ENCODE measurements at places on chromosomes 16 and 17.
A peak's percentile ranks its signal among the peaks of the same experiment; 100 is the strongest.

DNA sequence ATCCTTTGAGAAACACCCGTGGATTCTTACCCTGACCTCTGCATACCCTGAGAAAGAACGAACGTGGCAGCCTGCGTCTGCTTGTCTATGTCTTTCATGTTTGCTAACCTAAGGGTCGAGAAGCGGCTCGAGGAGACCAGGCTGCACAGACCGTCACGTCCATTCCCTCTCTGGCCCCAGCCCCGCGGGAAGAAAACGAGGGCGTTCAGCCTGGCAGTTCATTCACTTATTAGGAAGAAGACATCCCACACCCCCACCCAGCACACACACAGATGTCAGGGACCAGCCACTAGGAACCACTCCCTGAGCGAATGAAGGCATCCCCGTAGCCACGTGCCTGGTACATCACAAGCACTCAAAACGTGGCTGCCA, 655 bp upstream of the MTHFSD start:
- DNase-seq: peak; percentile 54

DNA sequence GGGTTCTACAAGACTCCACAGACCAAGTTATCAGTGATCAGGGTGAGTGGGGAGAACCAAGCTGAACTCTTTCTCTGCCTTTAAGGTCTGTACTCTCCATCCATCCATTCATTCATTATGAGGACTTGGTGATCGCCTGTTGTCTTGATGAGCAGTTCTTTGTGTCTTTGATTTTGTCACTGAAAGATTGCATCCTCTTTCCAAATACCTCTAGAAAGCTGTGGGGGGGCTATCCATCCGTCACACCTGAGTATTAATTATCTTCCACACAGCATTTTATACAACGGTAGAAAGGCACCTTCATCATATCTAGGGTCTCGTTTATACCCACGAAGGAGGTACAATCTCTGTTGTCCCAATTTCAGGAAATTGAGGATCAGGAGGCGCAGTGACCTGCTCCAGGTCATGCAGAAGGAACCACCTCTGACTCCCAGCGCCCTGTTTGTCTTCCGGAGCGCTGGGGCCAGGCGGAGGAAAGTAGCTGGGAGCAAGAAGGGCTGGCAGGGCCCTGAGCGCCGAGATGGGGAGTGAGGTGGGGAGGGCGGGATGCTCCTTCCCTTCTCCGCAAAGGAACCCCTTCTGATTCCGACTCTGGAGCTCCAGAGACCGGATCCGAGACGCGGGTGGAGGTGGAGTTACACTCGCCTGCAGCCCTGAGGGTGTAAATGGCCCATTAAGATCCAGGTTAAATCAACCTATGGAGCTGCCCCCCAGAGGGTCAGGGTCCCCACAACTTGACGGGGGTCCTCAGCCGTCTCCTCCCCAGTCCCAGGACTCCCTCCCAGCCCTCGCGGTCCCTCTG, 605 bp upstream of the ABAT start:
- no peak for DNase-seq

DNA sequence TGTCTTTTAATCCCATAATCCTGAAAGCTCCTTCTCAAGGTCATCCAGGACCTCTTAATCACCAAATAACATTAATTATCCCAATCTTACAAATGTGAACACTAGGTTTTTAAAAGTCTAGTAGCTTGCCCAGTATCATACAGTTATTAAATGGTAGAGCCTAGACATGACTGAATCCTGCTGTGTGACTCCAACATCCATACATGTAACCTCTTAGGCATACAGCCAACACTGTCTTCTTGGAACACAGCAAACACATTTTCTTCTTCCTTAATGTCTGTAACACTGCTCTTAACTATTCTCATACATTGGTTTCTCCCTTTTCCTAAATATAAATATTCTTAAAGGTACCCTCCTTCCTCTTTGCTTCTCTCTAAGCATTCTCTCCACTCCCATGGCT, 13.7 kb downstream of the BRIP1 start:
- DNase-seq: no peak

GRCh38 chr16:74608944-74609343, 2.0 kb upstream of the GLG1 start:
- no peak for DNase-seq

GRCh38 chr16:1159325-1159972, 6.5 kb downstream of the CACNA1H start:
- DNase-seq: no peak

DNA sequence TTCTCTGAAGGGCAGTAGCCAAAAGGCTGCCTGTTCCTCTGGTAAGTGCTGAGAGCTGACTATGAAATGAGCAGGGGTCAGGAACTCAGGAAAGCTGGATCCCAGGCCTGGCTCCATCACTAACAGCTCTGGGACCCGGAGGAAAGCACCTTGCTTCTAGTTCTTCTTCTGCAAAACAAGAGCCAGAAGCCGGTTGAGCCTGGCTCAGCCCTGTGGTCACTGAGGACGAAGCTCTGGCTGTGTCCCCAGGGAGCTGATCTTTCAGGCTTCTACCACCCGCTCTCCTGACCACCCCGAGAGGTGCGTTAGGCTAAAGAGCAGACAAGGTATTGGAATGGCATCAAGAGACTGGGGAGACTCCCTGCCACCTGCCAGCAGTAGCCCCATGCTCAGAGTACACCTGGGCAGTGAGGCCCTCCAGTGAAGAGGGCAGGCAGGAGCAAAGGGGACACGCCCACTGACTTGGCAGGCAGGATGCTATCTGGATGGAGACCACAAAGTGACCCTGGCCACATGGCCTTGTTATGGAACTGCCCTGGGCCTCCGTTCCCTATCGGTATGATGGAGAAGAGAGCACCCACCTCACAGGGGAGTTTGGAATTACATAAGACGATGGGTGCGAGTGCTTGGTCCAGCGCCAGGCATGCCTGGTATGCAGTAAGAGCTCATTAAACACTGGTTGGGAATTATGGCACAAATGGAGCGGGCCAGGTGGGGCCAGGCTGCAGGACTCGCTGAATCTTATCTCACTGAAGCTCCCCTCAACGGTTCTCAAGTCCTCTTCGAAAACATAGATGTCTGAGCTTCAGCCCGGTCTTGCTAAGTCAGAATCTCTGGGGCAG, 61.4 kb downstream of the COG7 start:
- DNase-seq: no peak

DNA sequence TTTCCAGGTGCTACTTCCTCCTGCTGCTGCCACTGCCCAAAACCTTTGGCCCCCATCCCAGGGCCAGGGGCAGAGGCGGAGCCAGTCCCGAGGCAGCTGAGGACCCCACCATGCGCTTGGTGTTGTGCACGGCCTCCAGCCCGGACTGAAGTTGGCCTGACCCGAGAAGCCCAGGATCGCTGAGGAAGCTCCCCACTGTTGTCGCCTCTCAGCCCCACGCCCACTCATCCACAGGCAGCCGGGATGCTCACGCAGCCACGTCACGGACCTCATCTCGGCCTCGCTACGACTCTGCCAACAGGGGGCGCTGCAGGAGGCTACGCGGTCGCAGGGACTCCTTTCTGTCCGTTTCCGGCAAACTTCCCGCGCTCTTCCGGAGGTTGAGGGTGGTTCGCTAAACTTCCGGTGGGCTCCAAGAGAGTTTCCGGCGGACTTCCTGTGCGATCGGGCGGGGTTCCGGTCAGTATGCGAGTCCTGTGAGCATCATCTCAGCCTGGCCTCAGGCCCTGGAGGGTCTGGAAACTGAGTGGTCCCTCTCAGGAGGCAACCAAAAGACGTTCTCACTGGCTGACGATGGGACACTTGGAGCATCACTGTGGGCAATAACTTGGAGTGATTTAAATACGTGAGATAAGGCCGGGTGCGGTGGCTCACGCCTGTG, 12.4 kb downstream of the ZG16B start:
- DNase-seq: peak; percentile 18

DNA sequence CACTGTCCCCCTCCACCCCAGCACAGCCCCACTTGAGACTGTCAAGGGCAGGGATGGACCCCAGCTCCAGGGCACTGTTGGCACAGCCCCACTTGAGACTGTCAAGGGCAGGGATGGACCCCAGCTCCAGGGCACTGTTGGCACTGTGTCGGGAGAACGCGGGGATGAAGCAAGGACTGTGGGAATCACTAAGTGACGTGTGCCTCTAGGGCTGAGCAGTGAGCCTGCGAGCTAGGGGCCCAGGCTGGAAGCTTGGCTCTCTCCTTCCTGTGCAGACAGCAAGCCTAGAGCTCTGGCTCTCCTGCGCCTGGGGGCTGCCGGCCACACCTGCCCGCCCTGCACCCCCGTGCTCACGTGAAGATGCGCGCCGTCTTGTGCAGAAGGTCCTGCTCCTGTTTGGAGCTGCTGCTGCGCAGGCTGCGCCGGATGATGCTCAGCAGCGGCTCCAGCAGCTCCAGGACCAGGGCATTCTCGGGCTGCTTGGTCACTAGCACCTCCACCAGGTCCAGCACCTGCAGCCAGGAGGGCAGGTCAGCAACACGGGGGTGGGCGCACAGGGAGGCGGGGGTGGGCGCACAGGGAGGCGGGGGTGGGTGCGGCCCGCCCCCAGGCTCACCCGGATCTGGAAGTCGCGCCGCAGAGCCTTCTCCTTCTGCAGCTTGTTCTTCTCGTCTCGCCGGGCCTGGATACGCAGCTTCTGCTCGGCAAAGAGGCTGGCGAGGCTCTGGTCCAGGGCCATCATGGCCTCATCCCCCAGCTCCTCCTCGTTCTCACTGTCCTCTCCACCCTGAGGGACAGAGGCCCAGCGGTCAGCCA, 10.8 kb downstream of the MYBBP1A start:
- DNase-seq: no peak

DNA sequence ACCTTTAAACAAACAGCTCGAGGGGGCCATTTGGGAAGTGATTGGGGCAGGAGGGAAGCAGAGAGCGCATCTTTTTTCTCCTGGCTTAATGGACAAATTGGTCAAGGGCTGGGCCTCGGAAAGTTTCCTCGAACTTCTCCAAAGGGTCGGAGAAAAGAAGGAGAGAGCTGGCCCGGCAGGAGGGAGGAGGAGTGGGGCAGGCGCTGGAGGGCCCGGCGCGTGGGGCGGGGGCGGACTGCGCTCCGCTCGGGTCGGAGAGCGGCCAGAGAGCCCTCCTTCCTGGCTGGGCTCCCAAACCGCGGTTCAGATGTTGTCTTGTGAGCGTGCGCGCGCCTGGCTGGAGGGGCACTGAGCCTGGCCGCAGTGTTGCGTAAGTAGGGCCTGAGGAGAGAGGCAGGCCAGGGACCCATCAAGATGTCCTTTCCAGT, 1.2 kb downstream of the MMP2 start:
- DNase-seq: peak; percentile 65

- no peak for DNase-seq
Observed at GRCh38 chr17:63488851-63489250, 12.0 kb downstream of the ACE start.

GRCh38 chr16:57773655-57774295, 28.5 kb downstream of the KIFC3 start:
- no peak for DNase-seq

GRCh38 chr17:49986396-49987289, 8.4 kb downstream of the DLX3 start:
- no peak for DNase-seq

Measured in head of caudate nucleus (tissue), 42 donors.